Brain (organoid and tissue), 16 donors: ENCODE measurements at places on chromosomes 4 and X.
A peak's percentile ranks its signal among the peaks of the same experiment; 100 is the strongest.

GRCh38 chrX:33218819-33219218, 7.5 kb upstream of the DMD start:
- no peak for DNase-seq

GRCh38 chr4:40544221-40544620, 85.4 kb downstream of the RBM47 start:
- no peak for DNase-seq

GRCh38 chr4:109294468-109295020, 7.9 kb downstream of the COL25A1 start:
- no peak for DNase-seq

DNA sequence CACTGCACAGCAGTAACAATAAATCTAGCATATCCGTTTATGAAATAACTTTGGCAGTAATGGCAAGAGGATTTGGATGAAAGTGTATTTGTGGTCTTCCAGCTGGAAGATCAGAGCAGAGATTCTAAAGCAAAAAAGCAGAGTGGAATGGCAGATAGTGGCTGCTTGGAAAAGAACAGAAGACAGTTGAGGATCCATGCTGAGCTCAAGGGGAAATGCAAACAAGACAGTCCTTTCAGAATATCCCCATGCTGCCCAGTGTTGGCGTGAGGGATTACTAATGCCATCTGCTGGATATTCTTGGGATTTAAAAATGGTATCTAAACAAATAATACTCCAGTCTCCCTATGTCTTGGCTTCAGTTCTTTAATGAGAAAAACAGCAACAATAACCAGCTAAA, 629.1 kb upstream of the ATOH1 start:
- peak; percentile 73 for DNase-seq

- no peak for DNase-seq
Observed at GRCh38 chr4:109296527-109296926, 5.9 kb downstream of the COL25A1 start.

DNA sequence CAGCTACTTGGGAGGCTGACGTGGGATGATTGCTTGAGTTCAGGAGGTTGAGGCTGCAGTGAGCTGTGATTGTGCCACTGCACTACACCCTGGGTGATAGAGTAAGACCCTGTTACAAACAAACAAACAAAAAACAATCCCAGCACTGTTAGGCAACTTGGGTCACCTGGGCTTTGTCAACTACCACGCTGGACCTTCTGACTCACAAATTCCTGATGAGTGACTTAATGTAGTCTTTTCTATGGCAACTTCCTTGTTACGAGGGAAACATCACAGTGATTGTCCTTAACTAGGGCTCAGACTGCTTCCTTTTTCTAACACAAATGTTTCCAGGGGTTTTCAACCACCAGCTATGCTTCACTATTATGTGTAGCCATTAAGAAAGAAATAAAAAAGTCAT, 128.8 kb upstream of the GPC4 start:
- DNase-seq: no peak

- no peak for DNase-seq
Observed at GRCh38 chr4:163920426-163920825, 425.9 kb downstream of the TMA16 start.

DNA sequence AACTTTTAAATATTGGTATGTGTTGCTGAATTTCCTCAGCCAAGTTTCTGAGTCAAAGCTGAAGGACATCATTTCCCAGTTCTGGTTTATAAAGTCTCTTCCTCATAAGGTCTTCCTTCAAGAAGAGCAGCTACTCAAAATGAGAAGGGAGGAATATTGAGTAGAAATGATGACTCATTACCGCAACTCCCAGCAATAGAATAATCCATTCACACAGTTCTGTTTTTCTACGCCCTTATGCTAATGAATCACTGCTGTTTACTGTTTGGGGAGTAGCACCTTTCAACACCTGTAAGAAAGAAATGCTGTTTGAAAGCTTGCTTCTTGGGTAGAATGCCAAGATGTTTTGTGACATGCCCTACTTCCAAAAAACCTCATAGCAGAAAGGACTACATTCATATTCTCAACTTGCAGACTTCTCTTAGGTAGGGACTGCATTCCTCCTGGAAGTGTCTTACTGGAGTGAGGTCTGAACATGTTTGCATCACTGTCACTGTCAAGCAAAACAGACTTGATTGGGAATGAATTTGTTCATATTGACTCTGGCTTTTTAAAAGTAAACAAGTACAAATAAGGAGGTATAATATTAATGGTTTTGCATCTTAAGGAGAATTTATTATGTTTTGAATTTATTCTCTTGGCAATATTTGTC, 147.2 kb upstream of the BANK1 start:
- no peak for DNase-seq

DNA sequence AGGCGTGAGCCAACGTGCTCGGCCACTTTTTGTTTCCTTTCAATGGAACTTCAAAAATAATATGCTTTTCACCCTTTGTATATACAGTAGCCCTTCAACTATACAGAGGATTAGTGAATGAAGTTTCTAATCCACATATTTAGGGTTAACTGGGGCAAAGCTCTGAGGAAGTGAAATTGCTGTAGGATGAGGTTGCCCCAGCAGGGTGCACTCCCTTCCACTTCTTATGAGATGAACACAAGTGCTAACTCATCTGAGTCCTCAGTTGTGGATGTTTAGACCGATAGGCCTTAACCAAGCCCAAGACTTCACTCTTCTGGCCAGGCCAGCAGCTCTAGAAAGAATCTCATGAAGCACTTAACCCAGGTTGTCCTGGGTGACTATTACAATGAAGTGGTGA, 29.1 kb upstream of the CT55 start:
- DNase-seq: no peak

GRCh38 chr4:89256203-89256800, 51.3 kb downstream of the GPRIN3 start:
- no peak for DNase-seq

DNA sequence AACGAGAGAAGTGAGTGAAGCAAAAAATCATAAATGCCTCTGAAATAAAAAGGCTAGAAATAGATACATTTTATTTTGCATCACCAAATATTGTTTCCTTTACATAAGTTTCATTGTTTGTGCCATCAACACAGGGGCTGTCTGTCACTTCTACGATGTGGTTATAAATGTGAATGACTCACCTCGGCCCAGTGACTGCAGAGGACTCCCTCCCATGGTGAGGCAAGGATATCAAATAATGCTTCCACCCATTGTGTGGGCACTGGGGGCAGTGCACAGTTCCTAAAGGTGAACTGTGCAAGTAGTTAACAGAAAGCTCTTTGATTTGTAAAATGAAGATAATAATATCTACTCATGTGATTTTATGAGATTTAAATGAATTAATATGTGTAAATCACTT, 230.3 kb upstream of the NEIL3 start:
- no peak for DNase-seq

DNA sequence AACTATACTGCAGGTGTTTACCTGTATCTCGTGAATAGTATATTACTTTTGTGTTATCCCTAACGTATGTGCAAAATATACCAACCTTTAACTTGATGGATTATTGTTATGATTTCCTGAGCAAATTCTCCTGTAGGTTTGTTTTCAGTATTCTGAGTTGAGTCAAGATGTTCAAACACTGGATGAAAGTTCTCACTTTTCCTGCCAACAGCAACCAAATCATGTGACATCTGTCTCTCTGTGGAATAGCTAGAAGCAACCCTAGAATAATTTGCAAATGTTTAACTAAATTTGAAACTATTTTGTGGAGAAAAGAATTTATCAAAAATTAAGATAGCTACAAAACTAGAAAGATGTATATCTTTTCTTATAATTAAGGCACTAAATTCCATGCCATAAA, 35.6 kb downstream of the BCLAF3 start:
- peak; percentile 12 for DNase-seq

DNA sequence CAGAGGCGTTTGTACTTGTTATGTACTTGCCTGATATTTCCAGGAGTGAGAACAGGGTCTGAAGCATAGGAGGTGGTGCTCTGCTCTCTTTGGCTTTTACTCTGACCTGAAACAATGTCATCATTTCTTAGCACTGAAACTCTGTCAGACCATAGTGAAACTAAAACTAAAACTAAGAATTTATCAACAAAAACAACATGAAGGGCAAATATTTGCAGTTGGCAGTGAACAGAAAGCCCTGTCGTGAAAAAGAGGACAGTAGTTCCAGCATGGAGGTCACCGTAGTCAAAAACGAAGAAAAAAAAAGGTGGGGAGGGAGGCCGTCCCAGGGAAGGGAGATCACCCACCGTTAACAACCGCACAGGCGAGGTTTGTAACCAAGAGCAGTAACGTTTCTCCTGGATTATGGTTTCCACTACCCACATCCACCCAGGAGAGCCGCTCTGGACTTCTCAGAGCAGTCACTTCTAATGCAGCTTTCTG, 97.5 kb downstream of the ANK2 start:
- no peak for DNase-seq

DNA sequence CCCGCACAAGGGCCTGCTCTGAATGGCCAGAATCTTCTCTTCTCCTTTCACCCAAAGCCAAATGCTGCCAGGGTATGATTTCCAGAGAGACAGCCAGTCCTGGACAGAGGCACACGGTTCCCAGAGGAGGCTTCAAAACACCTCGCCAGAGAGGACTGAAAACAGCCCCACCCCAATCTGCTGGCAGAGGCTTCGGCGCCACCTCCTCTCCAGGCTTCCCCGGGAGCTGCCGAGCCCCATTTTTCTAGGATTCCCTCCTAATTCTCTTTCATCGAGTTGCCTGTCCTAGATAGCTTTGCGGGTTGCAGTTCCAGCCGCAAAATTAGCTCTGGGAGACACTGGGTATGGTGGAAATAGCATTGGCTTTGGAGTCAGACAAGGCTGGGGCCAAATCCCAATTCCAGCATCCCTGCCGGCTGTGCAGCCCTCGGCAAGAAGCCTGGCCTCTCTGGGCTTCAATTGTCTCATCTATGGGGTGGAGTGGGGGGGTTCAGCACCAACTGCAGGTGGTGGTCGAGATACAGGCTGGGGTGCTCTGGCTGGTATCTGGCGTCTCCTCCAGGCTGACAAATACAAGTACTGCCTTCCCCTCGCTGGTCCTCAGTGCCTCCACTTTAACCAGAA, 22.6 kb downstream of the PPP2R2C start:
- no peak for DNase-seq

DNA sequence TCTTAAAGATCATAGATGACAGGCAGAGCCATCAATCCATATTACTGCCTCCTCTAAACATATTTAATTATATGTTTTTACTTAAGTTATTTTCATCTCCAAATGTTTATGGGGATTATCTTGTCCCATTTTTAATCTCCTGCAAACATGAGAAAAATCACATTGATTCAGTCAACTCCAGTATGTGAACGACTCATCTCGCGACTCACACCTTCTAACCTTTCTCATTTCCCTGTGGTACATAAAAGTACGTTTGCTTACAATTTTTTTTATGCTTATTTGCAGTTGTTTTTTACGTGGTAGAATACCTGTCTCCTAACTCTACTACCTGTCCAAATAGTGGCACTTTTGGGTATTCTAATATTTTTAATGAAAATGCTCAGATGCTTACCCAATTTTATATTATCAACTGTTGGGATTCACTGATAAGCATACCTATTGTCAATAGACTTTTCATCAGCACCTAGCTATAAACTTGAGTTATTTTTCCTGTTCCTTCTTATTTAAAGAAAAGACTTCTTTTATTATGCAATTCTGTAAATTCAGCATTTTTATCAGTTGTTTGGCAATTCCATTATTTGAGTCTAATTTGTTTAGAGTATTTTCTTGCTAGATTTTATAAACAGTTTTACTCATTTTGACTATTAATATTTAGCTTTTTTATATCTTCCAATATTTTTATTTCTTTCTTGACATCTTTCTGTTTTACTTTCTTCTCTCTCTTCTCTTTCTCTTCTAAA, 276.6 kb downstream of the ANK2 start:
- no peak for DNase-seq

- DNase-seq: no peak
Observed at GRCh38 chr4:103032574-103032973, 13.1 kb upstream of the SLC9B1 start.

GRCh38 chr4:60724623-60725022, 475.5 kb upstream of the ADGRL3 start:
- DNase-seq: no peak

DNA sequence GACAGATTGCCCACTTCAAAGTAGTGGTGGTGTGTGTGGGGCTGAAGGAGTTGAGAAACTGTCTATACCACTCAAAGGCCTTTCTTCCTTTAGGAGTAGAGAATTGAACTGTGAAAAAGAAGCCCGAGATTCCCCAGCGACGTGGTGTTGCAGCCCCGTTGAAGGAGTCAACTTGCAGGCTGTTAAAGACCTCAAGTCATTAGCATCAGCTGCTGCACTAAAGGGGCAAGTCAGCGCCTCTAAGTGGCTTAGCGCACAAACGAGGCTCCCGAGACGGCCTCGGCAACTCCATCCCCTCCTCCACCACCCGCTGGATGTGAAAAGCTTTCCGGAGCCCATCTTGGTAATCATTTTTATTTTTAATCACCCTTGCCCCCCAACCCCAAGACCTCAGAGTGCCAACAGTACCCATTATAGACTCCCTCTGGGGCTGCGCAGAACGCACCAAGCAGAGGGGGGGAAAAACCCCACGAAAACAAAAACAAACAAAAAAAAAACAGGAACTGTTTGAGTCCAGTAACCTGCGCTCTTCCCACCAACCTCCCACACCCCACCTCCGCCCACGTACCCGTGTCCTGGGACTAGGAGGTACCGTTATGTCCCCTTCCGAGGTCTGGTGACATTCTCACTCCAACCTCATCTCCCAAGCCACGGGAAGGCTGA, 913 bp upstream of the PRDM8 start:
- peak; percentile 77 for DNase-seq

DNA sequence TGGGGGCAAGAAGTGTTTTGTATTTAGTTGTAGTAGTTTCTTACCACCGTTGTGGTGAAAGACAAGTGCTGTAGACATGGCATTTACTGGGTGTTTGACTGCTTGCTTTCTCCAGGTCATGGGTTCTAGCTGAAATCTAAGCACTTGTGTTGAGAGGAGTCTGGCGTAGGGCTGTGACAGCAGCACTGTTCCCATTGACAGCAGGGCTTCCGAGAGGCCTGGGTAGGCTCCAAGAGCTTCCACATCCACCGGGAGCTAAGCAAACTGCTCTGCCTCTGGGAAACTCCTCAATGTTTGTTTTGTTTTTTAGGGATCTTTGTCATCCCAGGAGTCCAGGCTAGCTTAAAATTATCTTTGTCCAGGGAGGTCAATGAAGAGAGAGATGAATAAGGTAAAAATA, 44.3 kb downstream of the BMPR1B start:
- DNase-seq: no peak

DNA sequence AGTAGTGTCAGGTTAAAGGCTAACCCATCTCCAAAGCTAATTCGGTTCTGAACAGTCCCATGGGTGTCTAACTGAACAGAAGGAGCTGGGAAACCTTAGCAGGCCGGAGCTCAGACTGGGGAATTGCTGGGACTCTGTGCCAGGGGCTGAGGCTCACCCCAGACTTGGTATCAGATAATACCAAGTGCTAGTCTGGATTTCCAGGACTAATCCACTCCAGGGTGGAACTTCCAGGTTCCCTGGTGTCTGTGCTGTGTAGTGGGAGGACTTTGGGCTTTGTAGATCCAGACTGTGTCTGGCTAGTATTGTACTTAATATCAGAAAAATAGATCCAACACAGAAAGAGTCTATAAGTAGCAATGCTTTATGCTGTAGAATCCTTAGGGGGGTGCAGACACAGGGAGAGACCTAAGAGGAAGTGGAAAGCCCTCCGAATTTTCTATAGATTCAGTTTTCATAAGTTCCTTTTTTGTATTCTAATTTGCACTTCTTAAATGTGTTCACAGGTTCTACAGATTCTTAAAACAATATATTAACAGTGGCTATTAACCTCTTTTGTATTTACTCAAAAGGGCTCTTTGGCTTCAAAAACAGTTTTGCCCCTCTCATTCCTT, 4.1 kb downstream of the ZNF827 start:
- DNase-seq: no peak
